NCI-H2081 (cell line): ENCODE measurements at places on chromosomes 7 and 10.
A peak's percentile ranks its signal among the peaks of the same experiment; 100 is the strongest.

DNA sequence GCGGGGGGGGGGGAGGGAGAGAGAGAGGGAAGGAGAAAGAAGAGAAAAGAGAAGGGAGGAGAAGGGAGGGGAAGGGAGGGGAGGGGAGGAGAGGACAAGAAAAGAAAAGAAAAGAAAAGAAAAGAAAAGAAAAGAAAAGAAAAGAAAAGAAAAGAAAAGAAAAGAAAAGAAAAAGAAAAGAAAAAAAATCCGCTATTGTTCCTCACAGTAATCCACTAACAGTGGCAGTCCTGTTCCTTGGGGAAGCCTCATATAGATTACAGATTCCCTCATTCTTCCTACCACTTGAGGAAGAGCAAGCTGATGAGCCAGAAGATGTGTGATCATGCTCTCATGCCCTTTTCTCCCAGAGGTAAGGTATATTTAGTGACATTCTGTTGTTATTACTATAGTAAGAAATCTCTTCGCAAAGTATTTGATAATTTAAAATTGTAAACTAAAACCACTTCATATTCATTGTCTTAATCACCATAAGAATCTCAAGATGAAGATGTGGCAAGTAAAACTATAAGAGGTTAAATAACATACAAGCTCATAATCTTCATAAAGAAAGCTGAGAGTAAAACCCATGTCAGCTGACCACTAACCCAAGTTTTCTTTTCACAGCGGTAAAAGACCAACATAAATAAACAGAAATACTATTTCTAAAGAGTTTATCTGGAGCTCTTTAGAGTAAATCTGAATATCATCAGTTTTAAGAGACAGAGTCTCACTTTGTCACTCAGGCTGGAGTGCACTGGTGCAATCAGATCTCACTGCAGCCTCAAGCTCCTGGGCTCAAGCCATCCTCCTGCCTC, 128.1 kb downstream of the JMJD1C start:
- no peak for DNase-seq

GRCh38 chr7:152435384-152436110, at the start of gene KMT2C:
Gene KMT2C (minus strand): TSS chr7:152436003. CDS start chr7:152435786, 217 bp downstream.
- DNase-seq: peak; percentile 69

DNA sequence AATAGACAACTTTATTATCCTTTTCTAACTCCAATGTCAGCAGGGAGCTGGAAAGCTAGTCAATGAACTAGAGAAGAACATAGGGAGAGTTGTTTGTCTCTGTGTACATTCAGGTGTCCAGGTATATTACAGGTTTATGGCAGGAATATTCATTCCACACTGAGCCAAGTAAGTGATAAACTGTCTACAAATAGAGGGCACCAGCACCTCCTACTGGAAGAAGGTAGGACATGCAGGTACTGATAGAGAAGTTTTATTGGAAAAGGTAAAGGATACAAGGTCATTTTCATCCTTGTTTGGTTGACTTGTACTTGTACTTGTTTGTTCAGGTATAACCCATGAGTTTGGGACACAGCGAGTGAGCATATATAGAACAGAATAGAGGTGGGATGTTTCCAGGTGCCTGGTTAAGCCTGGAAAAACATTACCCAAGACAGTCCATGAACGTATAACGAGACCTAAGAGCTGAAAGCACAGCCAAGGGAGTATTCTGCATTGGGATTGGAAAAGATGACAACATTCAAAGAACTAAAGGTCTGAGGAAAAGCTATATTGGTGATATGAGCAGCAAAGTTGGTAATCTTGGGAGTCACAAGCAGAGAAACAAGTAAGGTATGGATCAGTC, 61.4 kb upstream of the PPP1R3C start:
- no peak for DNase-seq

DNA sequence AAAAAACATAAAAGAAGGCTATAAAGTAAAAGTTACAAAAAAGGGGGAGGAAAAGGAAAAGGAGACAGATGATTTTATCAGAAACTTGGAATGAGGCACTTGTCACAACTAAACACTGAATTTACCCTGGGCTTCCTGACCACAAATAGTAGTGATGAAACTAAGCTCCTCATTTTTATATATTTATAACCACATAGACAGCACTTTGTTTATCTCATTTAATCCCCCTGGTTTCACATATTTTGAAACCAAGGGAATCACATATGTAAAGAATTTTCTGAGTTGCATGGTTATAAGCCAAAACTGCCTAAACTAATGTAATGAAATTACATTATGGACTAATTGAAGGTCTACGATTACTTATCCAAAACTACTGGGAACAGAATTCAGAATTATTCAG, 39.6 kb upstream of the MET start:
- DNase-seq: no peak

GRCh38 chr7:18455606-18456005, 39.9 kb upstream of the HDAC9 start:
- peak; percentile 55 for DNase-seq

DNA sequence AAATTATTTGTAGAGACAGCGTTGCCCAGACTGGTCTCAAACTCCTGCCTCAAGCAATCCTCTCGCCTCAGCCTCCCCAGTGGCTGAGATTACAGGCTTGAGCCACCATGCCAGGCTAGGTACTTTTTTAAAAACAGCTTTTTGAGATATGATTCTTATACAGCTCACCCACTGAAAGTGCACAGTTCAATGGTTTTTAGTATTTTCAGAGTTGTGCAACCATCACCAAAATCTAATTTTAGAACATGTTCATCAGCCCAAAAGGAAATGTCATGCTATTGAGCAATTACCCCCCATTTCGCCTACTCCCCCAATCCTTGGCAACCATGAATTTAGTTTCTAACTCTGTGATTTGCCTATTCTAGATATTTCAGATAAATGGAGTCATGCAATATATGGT, 73.7 kb downstream of the EVX1 start:
- DNase-seq: no peak

GRCh38 chr10:94065362-94065761, 71.6 kb downstream of the PLCE1 start:
- no peak for DNase-seq

- no peak for DNase-seq
Measured at GRCh38 chr7:20299647-20300312, 30.9 kb upstream of the ITGB8 start.

DNA sequence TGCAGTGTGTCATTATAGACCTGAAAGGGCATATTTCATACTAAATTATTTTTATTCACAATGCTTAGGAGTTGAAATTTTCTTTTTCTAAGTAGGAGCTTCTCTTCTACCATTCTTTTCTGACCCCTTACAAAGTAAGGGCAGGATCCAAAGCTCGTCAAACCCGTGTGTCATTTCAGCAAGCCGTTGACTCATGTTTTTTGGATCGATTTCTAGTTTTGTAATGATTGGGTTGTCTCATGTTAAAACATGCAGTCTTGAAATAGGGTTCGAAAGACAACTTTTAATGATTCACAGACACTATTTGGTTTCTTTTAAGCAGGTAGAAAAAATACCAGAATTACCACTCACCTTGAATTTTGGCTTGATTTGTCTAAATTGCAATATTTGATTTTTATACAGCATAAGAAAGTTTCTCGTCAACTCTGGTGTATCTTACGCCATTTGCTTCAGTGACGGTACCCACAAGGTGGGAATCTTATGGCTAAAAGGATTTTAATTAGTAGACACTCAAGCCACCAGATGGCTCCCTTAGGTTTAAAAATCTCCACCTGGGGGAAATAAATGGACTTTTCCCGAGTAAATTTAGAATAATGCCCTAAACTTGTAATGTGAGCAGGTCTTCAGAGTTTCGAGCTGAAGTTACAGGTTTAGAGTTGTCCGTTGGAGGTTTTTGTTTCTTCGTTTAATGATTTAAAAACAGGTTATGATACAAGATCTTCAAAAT, 283.4 kb downstream of the CCDC3 start:
- no peak for DNase-seq

GRCh38 chr7:47482013-47482875, 99.7 kb downstream of the TNS3 start:
- DNase-seq: no peak

DNA sequence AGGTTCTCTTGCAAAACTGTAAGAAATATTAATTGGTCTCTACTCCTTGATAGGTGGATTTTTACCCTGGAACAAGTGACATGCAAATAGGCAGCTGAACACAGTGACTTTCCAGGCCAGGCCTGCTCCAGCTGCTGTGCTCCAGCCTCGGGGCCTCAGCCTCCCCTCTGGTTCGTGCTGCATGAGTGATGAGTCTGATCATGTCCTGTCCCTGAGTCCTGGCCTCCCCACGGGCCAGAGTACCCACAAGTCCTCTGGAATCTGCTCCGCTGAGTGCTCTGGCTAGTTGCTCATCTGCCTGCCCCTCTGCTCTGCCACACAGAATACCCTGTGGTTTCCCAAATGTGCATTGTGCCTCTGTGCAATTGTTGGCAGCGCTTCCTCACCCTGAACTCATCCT, 80.1 kb upstream of the PDZD8 start:
- DNase-seq: no peak

- DNase-seq: no peak
Measured at GRCh38 chr7:91949221-91950009, 8.8 kb downstream of the AKAP9 start.

GRCh38 chr7:22572937-22573336, 72.9 kb upstream of the STEAP1B start:
- no peak for DNase-seq

DNA sequence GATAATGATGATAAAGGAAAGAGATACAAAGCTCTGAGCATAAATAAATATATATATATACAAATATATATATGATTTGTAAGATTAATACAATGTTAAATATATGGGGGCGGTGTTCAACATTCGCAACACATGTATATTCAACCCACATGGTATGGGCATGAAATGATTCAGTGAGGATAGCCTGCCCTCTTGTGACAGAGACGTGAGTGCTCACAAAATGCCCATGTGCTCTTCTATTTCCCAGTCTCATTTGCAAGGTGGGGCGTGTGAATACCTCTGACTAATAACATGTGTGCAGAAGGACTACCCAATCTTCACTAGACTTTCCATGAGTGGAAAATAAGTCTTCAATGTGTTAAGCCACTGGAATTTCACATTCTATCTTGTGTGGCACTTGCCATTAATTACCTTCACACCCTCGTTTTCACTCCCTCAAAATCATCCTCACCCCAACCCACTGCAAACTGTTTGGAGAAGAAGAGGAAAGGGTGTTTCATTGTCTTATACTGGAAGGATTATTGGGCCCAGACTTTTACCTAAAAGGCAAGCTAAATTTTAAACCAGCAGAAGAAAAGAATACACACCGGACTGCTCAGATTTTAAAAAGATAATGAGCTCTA, 26.9 kb downstream of the ASAH2 start:
- DNase-seq: peak; percentile 56

DNA sequence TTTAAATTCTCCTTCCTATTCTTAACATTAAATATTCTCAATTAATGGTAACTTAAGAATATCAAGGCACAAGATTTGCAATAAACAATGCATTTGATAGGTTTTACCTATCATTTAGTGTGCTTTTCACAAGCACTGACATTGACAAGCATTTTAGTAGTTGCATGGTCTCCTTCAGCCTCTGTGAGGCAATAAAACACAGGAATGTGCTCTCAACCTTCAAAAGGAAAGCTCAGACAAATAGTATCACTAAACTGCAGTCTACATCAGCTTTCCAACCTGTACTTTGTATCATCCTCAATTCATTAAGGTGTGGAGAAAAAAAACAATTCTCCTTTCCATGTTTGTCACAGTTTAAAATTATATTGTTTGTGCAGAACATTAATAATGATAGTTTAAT, 51.1 kb upstream of the TSPAN13 start:
- no peak for DNase-seq

DNA sequence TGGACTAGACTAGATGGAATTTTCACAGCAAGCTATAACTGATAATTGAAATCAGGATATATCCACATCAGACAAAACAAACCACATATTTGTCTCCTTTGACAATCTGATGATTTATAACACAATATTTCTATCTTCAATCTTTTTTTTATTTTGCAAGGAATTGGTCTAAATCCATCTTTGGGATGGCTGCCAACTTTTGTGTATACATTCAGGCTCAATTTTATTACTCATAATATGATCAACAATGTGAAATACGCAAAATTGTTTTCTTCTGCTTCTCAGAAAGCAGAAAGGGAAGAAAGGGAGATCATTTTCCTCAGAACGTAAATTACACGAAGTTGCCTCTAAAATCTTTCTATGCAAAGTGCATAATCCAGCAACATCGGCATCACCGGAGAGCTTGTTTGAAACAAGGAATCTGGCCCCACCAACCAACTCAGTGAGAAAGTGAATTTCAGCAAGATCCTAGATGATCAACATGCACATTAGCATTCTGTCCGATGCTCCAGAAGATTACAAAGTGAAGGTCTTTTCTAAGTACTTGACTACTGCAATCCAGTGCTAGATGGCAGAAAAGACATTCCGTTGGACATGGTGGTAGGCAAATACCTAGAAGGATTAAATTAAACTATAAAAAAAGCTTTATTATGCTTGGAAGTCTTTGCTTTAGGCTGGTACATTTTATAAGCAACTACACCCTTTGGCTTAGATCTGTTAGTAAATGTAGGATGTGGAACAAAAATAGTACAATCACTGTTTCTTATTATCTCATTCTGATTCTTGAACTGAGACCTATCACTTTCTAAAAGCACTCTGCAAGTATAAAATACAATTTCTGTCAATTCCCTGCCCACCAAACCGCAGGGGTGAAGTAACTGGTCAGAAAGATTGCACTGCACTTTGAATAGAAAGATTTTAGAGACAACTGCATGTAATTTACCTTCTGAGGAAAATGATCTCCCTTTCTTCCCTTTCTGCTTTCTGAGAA, 126.4 kb upstream of the RSU1 start:
- DNase-seq: no peak

GRCh38 chr7:20529260-20529659, 86.2 kb upstream of the ABCB5 start:
- DNase-seq: no peak

DNA sequence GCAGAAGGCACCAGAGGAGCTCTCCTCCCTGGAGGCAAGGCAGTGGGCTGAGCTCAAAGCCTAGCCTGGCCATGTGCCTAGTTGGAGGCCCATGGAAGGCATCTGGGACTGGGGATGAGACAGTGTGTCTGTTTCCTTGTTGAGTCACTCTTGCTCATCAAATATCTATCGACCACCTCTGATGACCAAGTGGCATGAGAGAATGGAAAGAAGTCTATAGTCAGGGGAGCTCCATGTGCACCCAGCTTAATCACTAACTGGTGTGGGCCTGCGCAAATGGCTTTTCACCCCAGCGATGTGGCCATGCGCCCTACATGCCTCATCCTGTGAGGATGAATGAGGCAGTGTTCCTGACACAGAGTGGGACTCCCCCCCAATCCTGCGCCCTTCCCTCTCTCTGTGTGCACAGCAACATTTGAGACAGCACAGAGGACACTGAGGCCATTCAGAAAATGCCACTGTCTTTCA, 229.9 kb downstream of the RPS24 start:
- no peak for DNase-seq

GRCh38 chr7:55081068-55081467, 62.3 kb downstream of the EGFR start:
- no peak for DNase-seq
